ENCODE measurements at places on chromosomes 3 and 15.

GRCh38 chr15:80093854-80094418 lies 34.5 kb downstream of the ZFAND6 start:
- DNase-seq, result no peak

GRCh38 chr3:40753951-40754350 lies 229.2 kb downstream of the ZNF621 start:
- DNase-seq, result no peak

DNA sequence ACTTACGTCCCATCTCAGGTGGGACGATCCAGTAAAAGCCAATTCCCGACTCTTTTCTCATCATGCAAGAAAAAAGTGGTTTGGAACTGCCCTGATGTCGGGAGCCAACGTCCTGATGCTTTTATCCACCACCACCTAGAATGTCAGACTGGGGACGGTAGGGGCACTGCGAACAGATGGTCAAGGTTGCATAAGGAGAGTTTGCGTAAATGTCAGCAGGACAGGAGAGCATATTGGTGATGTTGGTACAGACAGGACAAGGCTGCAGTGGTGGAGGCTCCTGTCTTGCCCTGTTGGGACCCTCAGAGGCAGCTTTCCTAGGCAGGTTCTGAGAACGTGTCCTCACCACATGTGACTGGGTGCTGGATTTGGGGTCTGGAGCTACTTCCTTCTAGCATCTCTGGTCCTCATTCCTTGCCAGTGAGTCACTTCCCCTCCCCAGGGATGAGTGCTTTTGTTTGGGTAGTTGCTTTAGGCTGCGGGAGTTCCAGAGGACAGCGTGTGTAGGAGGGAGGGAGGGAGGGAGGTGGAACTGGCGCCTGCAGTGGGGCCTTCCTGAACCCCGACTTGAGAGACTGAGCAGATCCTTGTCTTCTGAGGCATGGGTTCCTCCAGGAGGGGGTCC lies 21.0 kb downstream of the THSD4 start:
- DNase-seq, result no peak

- DNase-seq, result no peak
Measured at GRCh38 chr15:58213587-58214338, 75.6 kb downstream of the AQP9 start.

- no peak for DNase-seq
Measured at GRCh38 chr3:57864853-57865252, 108.7 kb downstream of the SLMAP start.

- DNase-seq, result no peak
Measured at GRCh38 chr3:194817592-194817930, 131.9 kb downstream of the FAM43A start.

DNA sequence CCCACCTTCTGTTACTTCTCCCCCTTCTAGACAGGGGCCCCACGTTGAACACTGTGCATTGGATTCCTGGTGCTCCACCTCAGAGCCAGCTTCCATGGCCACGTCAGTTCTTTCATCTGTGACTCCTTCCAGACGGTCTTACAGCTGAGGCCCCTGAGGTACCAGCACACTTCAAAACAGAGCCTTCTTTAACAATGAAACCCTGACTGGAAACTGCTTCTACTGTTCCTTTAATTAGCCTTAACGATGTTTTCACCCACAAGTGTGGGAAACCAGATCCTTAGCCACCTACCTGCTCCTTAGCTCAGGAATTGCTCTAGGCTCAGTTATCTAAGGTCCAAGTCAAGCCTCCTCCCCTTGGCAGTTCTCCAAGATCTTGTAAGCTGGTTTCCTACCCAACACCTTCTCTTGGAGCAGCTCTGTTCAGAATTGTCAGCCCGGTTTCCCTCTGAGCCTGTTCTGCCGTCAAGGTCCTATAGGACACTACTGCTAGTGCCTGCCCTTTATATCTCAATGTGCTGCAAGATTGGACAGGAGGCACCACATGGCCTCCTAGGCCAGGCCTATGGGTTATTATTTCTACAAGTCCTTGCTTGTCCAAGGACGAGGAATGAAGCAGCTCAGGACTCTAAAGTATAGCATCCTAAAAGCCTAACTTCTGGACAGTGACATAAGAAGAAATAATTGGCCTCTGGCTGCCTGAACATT lies 80.7 kb downstream of the FMN1 start:
- DNase-seq, result no peak

DNA sequence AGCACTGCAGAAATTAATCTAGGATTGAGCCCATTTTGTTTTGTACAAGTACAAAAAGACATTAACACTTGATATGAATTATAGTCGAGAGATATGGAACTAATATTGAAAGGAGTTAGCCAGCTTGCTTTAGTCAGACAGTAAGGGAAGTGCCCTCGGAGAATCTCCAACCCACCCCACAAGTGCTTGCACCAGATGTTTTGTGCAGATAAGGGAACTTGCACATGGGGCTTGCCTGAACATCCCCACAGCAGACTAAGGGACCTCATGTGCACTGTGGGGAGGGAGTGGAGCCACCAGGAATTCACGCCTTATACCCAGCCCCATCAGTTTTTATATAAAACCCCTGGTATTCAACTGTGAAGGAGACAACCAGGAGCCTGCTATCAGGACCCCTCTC lies 122.3 kb downstream of the EFHB start:
- no peak for DNase-seq

- no peak for DNase-seq
Measured at GRCh38 chr3:164640591-164640990, 437.7 kb downstream of the SI start.

- no peak for DNase-seq
Measured at GRCh38 chr3:150544041-150544440, 2.3 kb downstream of the SERP1 start.

DNA sequence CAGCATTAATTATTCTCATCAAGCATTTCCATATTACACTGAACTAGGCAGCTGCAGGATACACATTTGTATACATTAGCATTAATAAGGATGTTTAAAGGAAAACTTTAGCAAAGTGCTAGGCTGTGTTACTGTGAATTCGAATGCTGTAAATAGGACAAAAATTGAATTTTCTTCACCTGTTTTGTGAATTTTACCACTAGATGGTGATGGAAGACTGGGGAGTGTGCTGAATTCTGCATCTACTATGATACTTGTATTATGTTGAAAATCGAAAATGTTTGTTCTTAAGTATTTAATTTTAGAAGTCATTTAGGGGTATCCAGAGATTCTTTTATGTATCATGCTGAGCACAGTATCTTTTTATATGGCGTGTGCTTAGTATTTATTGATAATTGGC lies 12.3 kb upstream of the P2RY14 start:
- DNase-seq, result no peak

- DNase-seq, result no peak
Measured at GRCh38 chr15:31842532-31843195, 187.7 kb upstream of the CHRNA7 start.

GRCh38 chr3:118476885-118477618 lies 557.6 kb downstream of the IGSF11 start:
- DNase-seq, result no peak

- DNase-seq, result no peak
Measured at GRCh38 chr15:74502301-74502700, 38.7 kb upstream of the ARID3B start.

- no peak for DNase-seq
Measured at GRCh38 chr15:69104050-69104750, 56.2 kb upstream of the GLCE start.

GRCh38 chr3:119352863-119353527 lies 58.8 kb downstream of the ARHGAP31 start:
- no peak for DNase-seq

Measured in activated T-cell treated with anti-CD3 and anti-CD28 coated beads for 1 hour (primary cell).